AG08395 (cell line): ENCODE measurements at places on chromosomes 5 and 9.
A peak's percentile ranks its signal among the peaks of the same experiment; 100 is the strongest.

DNA sequence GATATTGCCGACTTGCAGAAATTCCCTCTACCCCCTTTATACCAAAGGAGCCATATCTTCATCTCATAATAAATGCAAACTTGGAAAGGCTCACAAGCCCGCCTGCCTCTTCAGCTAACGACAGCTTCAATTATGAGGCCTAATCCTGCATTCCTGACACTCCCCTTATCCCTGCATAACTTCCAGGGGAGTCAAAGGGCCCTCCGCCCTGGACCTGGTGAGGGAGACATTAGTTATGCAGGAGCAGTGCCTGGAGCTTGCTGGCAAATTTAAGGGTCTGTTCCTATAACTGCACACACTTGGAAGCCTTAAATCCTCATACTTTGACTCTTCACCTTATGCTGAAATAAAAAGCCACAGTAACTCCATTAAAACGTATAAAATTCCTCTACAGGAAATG, 617.9 kb downstream of the BNC2 start:
- no peak for DNase-seq

DNA sequence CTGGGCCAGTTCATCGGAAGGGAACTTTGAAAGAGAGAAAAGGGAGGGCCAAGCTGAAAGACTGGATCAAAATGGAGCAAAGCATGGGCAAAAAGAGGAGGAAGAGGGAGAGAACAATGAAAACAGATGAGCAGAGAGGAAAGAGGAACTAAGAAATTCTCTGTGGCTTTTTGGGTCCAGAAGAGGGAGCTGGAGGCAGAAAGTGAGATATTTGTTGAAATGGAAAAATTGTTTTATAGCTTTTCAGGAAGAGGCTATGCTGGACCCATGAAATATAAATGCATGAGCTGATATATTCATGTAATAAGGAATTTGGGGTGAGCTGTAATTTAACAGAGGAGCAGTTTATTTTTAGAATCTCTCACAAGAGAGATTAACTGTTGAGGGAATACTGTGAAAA, 457.3 kb downstream of the DMAC1 start:
- no peak for DNase-seq

- no peak for DNase-seq
Observed at GRCh38 chr9:7894231-7894630, 94.7 kb upstream of the DMAC1 start.

DNA sequence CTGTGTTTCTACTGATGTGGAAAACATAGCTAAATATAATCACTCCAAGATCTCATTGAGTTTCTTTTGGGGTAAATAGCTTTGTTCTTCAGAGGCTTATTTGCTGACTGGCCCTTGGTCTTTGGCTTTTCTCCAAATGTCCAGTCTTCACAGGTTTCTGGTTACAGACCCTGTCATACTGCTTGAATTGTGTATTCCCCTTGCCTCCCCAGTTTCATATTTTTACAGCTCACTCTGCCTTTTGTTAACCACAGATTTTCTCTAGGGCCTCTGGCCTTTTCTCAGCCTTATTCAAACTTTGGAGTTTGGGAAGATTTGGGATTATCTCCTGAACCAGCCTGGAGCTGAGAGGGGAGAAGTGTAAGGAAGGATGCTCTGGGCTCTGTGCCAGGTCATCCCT, 23.9 kb downstream of the ISOC1 start:
- DNase-seq = no peak

GRCh38 chr9:130940693-130941576, 1.9 kb upstream of the FIBCD1 start:
- DNase-seq = peak; percentile 41

GRCh38 chr9:28209130-28209529, 635.8 kb upstream of the C9orf72 start:
- no peak for DNase-seq

GRCh38 chr9:88322906-88323566, 65.2 kb upstream of the SPIN1 start:
- peak; percentile 55 for DNase-seq

GRCh38 chr5:11177999-11178711, 417.1 kb upstream of the DAP start:
- DNase-seq = no peak

DNA sequence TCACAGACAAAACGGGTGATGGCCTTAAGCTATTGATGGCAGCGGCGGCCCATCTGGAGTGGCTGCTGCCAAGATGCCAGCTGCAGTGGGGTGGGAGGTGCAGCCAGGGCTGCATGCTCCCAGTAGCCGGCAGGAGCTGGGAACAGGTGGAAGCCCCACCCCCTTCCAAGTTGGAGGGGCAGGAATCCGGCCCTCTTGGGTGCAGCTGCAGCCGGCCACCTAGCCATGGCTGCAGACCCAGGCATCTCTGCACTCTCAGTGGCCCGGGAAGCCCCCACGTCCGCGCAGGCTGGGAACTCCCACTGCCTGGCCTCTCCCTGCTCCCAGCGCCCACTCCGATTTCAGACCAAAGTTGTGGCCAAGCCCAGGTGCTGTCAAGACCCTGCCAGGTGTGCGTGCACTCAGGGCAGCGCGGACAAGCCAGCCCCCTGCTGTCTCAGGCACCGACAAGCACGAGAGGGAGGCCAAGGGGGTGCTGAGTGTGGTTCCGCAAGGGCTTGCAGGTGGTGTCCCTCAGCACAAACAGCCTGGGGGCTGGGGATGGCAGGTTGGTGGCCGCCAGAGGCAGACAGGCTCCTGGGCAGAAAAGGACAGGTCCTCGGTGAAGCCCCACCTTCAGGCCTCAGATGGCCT, 115.1 kb upstream of the TSLP start:
- DNase-seq = no peak

DNA sequence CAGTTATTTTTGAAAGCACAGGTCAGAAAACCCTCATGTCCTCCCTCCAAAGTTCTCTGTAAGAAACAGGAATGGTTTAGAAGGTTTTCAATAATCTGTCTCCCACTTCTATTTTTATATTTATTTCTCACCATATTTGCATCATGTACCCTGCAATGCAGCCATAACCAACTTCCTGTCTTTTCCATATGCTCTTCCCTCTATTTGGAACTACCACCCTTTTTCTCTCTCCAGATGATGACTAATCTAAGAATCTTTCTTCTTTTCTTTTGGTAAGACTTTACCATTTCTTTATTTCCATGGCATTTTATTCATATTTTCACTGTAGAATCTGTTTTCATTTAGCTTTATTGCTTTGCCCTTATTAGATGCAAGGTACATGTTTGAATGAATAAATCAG, 33.9 kb downstream of the MAN2A1 start:
- DNase-seq = no peak

DNA sequence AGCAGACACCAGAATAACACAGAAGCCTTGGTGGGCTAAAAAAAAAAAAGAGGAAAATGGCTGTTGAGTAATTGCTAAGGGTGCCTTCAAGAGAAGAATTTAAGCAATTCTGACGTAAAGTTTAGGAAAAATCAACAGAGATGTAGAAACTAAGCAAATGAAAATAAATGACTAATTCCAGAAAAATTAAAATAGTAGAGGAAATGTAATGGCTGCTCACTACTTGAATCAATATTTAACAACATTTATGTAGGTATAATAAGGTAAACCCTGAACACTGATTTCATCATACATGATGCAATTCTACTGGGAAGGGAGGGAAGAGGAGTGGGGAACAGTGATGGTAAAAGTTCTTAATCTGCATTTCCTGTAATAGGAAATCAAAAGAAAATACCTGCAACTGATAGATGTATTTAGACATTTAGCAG, 41.4 kb downstream of the PUM3 start:
- DNase-seq = no peak

DNA sequence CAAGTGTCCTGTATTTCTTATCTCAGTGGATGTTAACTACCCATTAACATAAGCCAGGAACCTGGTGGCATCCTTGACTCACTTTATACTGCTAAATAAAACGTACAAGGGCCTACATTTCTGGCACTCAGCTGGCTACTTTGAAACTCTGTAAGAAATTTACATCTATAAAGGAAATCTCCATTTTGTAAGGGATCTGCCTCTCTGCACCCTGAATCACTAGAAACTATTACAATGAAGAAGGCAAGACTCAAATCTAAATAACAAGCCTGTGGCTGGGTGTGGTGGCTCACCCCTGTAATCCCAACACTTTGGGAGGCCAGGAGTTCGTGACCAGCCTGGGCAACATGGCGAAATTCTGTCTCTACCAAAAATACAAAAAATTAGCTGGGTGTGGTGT, 51.5 kb downstream of the RAPGEF1 start:
- DNase-seq = no peak

GRCh38 chr5:95050708-95051107, 234.2 kb downstream of the MCTP1 start:
- DNase-seq = no peak

DNA sequence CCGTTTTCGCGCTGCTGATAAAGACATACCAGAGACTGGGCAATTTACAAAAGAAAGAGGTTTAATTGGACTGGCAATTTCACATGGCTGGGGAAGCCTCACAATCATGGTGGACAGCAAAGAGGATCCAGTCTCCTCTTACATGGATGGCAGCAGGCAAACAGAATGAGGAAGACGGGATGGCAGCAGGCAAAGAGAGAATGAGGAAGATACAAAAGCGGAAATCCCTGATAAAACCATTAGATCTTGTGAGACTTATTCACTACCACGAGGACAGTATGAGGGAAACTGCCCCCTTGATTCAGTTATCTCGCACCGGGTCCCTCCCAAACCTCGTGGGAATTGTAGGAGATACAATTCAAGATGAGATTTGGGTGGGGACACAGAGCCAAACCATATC, 95.0 kb downstream of the OSTF1 start:
- no peak for DNase-seq

- DNase-seq = peak; percentile 62
Observed at GRCh38 chr5:97162045-97162444, 19.6 kb upstream of the LIX1 start.

- DNase-seq = no peak
Observed at GRCh38 chr5:151721087-151721646, 34.5 kb upstream of the SPARC start.

DNA sequence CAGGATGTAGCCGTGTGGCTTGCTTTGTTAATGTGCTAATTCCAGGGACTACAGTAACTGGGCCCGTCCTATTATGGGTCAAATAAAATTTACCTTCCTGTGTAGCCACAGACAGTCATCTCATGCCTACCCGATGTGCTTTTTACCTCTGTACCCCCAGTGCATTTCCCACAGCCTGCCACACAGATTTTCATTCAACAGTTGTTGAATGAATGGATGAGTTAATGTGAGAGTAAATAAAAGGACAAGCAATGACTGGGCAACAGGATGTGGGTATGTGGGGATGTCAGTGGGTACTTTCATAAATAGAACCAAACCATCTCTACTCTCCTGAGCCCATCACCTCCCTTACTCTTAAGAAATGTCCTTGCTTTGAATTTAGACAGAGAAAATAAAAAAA, 441.2 kb upstream of the ZNF462 start:
- no peak for DNase-seq

DNA sequence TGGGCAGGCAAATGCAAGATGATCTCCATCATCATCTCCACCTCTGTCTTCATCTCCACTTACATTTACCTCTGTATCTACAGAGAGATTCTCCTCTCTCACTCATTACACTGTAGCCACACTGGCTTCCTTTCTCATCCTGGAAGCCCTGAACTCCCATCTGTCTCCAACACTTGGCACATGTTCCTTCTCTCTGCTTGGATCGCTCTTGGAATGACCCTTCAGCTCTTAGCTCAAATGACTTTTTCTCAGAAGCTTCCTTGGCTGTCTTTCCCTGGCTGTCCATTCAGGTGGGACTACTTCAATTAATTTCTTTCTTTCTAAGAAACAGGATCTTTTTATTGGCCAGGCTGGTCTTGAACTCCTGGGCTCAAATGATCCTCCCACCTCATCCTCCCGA, 120.0 kb upstream of the KLF4 start:
- no peak for DNase-seq

GRCh38 chr5:32207355-32207634, 33.2 kb upstream of the GOLPH3 start:
- no peak for DNase-seq

- no peak for DNase-seq
Observed at GRCh38 chr9:94974154-94974879, 247.8 kb downstream of the AOPEP start.

DNA sequence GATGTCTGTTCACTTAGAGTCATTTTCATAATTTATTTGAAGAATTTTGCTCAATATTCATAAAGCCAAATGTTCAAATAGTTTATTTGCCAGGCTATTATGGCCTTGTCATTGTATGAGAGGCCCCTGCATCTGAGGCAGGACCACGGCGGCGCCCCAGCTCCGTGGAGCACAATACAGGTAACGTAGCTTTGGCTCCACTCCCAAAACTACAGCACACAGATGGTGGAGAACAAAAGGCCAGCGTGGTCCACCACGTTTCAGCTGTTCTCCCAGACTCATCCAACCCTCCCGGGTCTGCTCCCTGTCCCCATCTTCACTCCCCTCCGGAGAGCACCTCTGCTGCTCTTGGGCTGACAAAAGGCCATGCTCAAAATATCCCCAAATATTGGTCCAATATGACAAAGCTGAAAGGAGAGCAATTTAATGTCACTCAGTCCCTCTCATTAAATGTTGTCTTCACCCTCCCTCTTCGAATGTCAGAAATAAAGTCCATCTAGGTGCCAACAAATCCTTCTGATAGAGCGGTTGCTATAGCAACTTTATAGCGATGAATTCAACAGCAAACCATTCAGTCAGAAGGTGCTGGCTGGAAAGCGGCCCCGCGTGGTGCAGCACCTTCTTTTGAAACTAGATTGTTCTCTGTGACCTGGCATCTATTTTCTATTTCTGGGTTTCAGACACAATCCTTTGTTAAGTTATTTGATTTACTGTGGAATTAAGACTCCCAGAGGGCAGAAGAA, 504.3 kb downstream of the ARHGEF28 start:
- no peak for DNase-seq

DNA sequence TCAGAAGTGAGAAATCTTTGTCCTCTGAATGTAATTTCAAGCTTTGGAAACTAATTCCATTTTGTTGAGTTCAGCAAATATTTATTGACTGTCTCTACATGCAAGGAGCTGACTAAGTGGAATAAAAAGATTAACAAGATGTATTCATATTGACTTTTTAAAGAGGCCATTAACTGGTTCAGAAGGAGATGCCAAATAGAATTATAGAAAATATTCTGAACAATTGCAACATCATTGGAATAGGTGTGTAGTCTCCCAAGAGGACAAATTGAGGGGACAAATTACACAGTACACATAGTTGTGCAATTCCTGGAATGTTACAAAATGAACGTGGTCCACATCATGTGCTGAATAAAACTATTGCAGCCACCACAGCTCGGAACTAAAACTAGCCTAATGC, 224.2 kb downstream of the NPR3 start:
- DNase-seq = no peak
